ENCODE measurements at places on chromosomes 1 and 21.

GRCh38 chr1:8276173-8276914, 41.6 kb upstream of the SLC45A1 start:
- no peak for DNase-seq

GRCh38 chr1:182278144-182279054, 113.2 kb downstream of the GLUL start:
- no peak for DNase-seq

- no peak for DNase-seq
These were observed 1.6 kb downstream of the HPCAL4 start for GRCh38 chr1:39689635-39690034.

GRCh38 chr1:171424494-171424893, 60.8 kb upstream of the PRRC2C start:
- DNase-seq: no peak

- no peak for DNase-seq
These were observed 32.1 kb upstream of the OPRD1 start for GRCh38 chr1:28779751-28780408.

- DNase-seq: peak; percentile 60
These were observed 6.6 kb upstream of the NUP133 start for GRCh38 chr1:229514578-229515275.

- no peak for DNase-seq
These were observed 7.7 kb downstream of the SELENON start for GRCh38 chr1:25807480-25808390.

GRCh38 chr1:73948055-73948454, 249.9 kb downstream of the LRRIQ3 start:
- DNase-seq: no peak

- no peak for DNase-seq
These were observed 72.5 kb downstream of the RUNX3 start for GRCh38 chr1:24857507-24858133.

- DNase-seq: no peak
These were observed 22.7 kb upstream of the RGS8 start for GRCh38 chr1:182707122-182707521.

DNA sequence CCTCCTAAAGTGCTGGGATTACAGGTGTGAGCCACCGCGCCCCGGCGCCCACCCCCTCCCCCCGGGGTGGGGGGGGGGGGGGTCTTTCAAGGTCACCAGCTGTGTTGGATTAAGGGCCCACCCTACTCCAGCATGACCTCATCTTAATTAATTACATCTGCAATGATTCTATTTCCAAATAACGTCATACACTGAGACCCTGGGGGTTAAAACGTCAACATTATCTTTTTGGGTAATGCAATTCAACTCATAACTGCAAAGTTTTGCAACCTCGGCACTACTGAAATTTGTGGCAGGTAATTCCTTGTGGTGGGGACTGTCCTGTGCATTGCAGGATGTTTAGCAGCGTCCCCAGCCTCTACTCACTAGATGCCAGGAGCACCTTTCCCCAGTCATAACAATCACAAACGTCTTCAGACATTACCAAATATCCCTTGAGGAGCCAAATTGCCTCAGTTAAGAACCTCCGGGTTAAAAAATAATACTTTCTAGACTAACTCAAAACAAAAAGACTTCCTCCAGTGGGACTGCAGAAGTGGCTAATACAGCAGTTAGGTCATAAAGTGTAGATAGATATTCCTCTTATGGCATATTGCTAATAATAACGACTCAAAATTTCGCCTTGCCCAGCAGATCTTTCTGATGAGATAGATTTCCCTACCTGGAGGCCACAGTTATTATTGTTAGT, 233.0 kb upstream of the KAZN start:
- no peak for DNase-seq

DNA sequence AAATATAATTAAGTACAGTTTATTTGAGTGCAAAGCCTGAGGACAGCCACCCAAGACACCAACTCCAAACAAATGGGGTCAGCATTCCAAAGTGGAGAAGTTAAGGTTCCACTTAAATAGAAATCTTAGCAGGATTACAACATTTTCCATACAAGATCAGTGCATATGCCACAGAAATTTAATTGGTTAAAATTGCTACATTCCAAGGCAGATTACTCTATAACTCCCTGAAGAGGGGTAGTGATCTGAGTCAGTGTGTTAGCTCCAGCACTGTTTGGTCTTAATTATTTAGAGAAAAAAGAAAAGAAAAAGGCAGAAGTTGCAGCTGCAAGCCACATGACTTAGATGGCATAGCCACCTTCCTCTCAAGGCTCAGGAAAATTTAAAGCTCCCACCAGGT, 297.5 kb downstream of the HHIPL2 start:
- DNase-seq: no peak

DNA sequence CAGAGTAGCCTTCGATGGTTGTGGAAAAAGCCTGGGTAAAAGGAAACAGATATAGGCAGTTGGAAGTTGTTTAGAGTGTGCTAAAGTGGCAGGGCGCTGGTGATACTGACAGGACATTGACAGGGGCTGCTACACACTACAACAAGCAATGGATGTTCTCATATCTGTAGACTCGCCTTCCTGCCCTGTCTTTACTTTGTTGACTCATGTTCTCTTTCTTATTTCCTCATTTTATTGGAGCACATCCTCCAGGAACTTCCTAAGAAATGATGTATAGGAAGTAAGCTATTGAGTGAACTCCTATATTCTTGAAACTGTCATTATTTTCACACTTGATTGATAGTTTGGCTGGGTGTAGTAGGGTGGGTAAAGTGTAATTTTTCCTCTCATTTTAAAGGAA, 51.0 kb downstream of the C4BPA start:
- DNase-seq: no peak

DNA sequence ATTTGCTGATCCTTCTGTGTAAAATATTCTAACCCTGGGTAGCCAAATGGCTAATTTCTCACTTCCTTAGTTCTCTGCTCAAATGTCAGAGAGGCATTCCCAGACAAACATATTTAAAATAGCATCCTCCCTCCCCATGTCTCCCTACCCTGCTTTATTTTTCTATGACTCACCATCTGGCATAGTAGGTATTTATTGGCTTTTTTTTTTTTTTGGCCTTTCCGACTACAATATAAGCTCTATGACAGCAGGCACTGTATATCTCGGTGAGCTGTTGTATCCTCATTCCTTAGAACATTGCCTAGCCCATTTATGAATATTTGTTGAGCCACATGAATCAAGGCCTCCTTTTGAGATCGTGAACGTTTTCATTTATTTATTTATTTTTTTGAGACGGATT, 1.5 kb upstream of the NEK7 start:
- DNase-seq: no peak

GRCh38 chr21:20971296-20971921, 26.8 kb upstream of the NCAM2 start:
- no peak for DNase-seq

DNA sequence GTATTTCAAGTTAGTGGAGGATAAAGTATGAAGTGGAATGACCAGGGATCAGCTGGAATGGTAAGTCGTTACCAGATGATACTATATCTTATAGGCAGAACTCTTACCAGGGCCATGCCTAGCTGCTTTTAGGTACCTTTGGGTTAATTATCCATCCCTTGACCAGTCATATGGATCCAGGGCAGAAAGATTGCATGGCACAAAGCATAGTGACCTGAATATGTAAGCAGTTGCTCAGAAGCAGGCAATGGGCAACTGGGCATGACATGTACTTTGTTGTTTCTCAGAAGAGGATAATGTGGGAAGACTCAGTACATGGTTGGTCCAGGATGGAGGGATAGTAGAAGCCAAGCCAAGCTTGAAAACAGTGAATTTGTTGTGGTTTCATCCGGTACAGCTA, 87.2 kb downstream of the CLEC20A start:
- no peak for DNase-seq

- DNase-seq: no peak
These were observed 455.5 kb downstream of the MATN1 start for GRCh38 chr1:30267856-30268255.

DNA sequence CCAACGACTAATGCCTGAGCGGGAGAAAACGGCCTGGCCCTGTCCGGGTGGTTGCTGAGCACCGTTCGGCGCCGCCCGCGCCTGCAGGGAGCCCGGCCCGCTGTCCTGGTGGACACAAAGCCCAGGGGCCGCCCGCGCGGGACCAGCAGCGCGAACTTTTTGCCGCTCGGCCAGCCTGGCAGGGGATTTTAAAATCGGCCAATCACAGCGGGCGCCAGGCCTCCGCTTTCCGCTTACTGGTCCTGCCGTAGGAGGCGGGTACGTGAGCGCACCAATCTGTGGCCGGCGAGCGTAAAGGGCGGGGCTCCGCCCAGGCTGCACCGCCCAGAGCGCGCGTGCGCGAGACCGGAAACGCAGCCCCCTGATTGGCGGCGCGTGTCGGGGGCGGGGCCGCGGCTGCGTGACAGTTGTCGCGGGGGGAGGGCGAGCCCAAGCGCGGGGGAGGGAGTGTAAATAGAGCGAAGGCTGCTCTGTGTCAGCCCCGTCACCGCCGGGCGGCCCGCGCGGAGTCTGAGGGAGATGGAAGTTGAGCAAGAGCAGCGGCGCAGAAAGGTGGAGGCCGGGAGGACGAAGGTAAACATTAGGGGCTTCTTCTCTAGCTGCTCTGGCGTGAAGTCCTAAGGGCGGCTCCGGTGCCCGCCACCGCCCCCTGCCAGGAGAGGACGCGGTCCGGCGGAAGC, at the start of the genes C21orf58 and PCNT:
C21orf58 (minus strand) TSS at position 161 of the 680 bp plus-strand sequence. CDS start 1,132 bp downstream, outside the sequence.
PCNT (plus strand) TSS at position 447 of the 680 bp plus-strand sequence; CDS start at position 520, 73 bp downstream.
- DNase-seq: peak; percentile 97

DNA sequence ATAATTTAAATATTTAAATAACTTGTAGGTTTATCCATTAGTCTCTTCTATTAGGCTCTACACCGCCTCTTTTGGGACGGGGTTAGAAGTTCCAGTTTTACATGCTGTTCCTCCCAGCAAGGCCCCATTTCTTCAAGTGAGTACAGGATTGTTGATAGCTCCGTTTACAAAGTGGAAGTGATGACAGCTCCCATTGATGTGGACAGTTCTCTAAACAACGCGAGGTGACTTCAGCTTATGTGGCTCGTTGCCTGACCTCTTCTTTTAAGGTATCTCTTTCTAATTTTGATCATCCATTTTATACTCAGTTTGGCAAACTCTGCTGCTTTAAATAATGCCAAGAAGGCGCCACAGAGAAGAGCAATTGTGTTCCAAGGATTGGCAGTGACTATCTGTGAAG, 49.7 kb downstream of the PACC1 start:
- no peak for DNase-seq

- no peak for DNase-seq
These were observed 2.4 kb upstream of the C1orf116 start for GRCh38 chr1:207034998-207035397.

DNA sequence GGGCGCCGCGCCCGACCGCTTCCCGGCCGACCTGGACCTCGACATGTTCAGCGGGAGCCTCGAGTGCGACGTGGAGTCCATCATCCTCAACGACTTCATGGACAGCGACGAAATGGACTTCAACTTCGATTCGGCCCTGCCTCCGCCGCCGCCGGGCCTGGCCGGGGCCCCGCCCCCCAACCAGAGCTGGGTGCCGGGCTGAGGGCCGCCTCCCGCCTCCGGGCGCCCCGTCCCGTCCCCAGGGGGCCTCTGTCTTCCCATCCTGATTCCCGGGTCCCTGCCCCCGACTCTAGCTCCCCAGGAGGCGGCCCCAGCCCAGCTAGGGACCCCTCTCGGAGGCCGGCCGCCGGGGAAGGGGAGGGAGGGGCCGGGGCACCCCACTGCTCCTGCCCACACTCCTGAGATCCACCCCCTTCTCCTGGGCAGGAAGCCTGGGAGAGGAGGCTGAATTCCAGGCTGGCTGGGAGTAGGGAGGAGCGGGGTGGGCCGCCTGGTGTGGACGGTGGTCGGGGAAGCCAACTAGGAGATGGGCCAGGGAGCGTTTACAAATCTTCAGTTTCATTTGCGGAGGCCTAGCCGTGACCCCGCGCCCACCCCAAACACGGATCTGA, 21.4 kb downstream of the FOXO6 start:
- DNase-seq: no peak

GRCh38 chr1:156895455-156895812, 1.9 kb downstream of the PEAR1 start:
- DNase-seq: no peak

- no peak for DNase-seq
These were observed 3.8 kb downstream of the ZNF672 start for GRCh38 chr1:248841702-248842395.

DNA sequence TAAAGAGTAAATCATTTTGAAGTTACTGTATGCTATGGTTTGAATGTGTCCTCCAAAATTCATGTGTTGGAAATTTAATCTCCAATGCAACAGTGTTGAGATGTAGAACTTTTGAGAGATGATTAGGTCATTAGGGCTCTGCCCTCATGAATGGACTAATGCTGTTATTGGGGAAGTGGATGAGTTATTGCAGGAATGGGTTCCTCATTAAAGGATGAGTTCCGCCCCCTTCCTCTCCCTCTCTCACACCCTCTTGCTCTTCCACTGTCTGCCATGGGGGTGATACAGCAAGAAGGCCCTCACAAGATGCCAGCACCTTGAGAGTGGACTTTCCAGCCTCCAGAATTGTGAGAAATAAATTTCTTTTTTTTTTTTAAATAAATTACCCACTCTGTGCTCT, 97.6 kb downstream of the ATP1A1 start:
- DNase-seq: no peak

DNA sequence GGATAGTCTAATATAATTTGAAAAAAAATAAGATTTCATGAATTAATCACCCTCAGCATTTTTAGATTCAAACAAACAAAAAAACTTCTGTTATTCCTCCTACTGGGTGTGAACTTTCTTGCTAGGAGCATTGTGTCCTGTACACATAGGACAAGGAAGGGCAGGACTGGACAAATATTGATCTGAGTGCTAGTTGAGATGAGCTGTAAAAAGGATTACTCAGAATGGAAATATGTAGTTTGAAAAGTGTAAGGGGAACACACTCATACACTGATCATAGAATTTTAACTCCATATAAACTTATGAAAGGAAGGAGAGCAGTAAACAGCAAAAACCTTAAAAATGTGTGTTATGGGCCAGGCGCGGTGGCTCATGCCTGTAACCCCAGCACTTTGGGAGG, 156.5 kb upstream of the ZNF648 start:
- DNase-seq: no peak

DNA sequence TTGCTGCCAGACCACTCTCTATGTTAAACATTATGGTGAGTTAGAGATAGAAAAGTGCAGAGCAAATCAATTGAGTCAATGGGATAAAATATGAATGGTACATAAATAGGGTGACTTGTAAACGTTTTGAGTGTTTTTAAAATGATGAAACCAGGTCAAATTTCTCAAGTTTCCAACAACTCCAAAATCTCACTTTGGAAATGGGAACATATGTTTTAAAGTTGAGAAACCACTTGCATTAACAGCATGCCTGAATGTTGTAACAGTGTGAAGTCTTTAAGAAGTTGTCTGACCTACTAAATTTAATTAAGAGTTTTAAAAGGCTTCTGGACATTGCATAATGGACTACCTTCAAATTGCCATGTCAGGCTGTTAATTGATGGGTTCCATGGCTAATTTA, 33.6 kb upstream of the RAVER2 start:
- no peak for DNase-seq

GRCh38 chr1:95903060-95903459, 669.0 kb downstream of the RWDD3 start:
- DNase-seq: no peak

Measured in activated CD8-positive, alpha-beta memory T cell treated with anti-CD3 and anti-CD28 coated beads, Interleukin-2, amount 50 U/mL, for 4 hours (primary cell).